ENCODE measurements at places on chromosomes 4 and X.

GRCh38 chr4:172344308-172344938, 531.2 kb downstream of the GALNTL6 start:
- no peak for DNase-seq

DNA sequence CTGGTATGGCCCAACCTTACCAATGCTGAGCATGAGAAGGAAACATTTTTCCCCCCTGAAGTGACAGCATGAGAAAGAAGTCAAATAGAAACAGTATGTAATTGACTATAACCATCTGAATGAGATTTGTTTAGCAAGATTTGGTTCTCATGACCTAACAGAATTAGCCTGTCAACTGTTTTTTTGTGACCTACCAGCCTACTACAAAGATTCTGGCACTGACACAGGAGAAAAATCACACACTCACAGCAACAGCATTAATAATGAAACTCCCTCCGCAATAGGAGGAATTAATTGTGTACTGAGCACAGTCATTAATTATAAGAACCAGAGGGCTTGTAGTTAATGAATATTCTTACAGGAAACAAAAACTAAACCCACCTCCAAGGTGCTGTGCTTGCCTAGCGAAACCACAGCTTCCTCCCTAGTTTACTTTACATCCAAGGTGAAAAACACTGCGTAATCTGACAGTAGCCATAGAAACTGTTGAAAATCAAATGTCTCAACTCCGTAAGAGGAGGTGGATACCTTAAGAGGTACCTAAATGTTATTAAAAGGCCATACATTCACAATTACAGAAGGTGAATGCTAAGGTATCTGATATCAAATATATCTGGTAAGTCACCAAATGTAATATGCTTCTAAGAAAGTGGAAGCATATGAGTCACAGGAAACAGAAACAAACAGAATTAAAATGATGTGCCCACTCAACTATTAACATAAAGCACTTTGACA, 34.9 kb downstream of the MMRN1 start:
- no peak for DNase-seq

- no peak for DNase-seq
Observed at GRCh38 chr4:121192013-121192412, 27.9 kb upstream of the TNIP3 start.

- no peak for DNase-seq
Observed at GRCh38 chr4:41044165-41044564, 170.2 kb downstream of the APBB2 start.

DNA sequence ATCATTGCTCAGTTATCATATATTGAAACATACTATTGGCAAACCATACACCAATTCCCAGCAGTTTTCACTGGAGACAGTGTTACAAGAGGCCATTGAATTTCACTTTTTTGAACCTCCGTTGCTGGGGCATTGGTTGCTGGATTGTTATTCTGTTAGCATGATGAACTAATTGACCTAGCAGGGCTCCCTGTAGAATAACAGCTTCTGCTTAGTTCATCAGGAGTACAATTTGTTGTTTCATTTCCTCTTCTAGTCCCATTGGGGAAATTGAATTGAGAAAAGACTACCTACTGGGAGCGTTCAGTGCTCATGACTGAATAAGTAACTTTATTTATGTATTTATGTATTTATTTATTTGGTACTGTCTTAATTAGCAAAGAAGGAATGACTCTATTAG, 151.6 kb downstream of the SLIT2 start:
- no peak for DNase-seq

- DNase-seq: no peak
Observed at GRCh38 chr4:13478707-13479106, 5.4 kb downstream of the RAB28 start.

- DNase-seq: no peak
Observed at GRCh38 chrX:12153741-12154140, 15.5 kb downstream of the FRMPD4 start.

GRCh38 chr4:74675673-74676279, 118.5 kb downstream of the BTC start:
- no peak for DNase-seq

DNA sequence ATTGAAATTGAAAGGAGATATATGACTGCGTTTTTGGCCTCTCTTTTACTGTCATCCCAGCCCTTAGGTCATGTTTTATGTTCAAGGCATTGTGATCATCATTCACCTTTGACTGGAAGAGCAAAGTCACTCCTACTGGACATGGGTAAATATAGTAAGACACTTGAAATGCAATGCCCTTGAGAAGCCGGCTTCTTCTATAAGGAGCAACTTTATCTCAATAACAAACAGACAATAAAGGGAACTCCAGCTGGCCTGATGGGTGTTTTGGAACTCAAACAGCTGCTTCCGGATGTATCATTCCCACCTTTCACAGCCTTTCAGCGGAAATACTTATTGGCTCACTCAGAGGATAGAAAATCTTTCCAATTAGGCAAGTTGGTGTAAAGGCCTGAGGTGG, 65.1 kb upstream of the C4orf54 start:
- DNase-seq: no peak

GRCh38 chr4:25749150-25749794, 93.6 kb downstream of the SLC34A2 start:
- DNase-seq: no peak

DNA sequence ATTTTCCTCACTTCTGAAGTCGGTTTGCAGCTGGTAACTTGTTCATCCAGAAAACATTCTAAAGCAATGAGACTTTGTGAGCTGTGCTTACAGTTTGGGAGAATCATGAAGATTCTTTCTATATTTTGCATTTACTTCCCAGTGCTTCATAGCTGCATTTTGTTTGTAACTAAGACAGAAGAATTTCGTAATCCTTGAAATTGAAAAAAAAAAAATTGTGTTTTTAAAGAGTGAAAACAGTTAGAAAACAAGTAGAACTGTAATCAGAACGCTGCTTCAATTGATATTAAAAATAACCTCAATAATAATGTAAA, 392.4 kb downstream of the UNC5C start:
- DNase-seq: no peak

DNA sequence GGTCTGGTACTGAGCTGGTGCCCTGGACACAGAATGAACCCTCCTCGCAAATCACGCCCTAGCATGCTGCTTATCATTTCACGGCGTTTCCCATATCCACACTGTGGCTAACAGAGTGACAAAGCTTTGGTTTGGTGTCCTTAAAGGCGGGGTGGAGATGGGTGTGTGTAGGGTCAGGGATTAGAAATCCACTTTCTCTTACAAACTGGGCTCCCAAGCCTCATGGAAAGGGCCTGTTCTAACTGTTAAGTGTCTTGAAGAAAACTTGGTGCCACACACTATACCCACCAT, 735 bp upstream of the CHRDL1 start:
- no peak for DNase-seq

DNA sequence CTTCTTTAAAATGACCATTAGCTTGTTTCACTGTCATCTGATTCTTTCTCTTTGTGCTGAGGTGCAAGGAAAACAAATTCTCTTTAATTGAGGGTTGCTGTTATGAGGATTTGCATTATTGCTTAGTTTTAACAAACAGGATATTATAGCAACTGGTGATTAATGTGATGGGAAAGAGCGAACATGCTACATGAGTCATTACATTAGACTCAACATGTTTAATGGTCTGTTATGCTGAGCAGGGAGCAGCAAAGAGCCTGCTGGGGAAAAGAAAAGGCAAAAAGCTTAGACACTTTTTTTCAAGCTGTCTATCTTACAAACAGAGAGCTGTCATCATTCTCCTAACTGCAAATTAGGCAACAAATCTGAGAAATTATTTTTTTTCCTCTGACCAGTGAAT, 230.5 kb upstream of the LCORL start:
- DNase-seq: no peak

GRCh38 chr4:30716681-30717207, 3.4 kb upstream of the PCDH7 start:
- no peak for DNase-seq

- no peak for DNase-seq
Observed at GRCh38 chr4:108775921-108776320, 13.1 kb upstream of the ETNPPL start.

GRCh38 chr4:185512516-185512915, 22.8 kb downstream of the PDLIM3 start:
- DNase-seq: no peak

DNA sequence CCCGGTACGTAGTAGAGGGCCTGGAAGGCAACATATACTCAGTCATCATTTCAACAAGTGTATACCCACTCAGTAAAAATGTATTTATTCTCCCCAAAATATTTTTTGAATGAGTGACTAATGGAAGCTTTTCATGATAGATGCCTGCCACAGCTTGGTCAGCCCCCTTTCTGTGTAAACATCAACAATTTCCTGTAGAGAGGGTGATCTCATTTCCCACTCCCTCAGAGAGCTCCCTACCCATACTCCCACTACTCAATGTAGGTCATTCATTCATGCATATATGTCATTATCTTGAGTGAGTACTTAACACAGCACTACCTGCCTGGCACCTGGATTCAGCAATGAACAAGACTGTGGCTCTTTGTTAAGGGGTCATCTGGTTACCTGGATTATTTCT, 81.9 kb downstream of the STK32B start:
- no peak for DNase-seq

DNA sequence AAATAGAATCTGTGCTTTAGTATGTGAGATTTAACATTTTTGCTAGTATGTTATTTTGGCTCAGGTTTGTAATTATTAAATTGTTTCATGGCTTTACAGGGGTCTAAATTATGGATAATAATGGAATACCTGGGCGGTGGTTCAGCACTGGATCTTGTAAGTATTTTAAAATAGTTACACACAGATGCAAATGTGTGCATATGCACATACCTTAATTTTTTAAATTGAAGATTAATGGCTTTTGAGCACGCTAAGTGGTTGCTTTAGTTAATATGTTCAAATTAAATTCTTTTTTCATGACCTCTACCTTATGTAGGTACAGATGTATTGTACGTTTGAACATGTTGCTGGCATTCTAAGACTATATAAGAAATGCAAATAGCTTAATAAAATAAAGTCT, 40.2 kb downstream of the STK26 start:
- no peak for DNase-seq

DNA sequence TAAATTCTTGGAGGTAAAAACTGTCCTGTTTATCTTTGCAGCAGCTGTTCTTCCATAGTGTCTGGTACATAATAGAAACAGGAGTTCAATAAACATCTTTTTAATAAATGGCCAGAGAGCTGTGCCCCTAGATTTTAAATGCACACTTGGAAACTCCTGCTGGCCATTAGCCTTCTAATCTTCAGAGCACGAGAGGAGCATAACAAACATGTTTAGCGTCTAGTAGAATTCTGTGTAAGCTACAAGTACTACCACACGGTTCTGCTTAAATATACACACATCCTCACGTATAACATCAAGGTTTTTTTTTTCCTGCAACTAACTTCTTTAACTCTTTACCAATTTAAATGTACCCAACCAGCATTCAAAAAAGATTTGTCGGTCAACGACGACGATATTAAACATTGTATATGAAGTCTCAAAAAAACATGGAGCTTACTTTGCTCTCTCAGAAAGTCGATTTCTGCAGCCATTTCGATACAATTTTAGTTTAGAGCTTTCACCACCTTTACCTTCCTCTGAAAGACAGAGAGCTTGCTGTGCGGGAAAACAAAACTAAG, 628 bp downstream of the SCLT1 start:
- no peak for DNase-seq

- DNase-seq: no peak
Observed at GRCh38 chr4:2040391-2041238, 18.5 kb upstream of the NAT8L start.

DNA sequence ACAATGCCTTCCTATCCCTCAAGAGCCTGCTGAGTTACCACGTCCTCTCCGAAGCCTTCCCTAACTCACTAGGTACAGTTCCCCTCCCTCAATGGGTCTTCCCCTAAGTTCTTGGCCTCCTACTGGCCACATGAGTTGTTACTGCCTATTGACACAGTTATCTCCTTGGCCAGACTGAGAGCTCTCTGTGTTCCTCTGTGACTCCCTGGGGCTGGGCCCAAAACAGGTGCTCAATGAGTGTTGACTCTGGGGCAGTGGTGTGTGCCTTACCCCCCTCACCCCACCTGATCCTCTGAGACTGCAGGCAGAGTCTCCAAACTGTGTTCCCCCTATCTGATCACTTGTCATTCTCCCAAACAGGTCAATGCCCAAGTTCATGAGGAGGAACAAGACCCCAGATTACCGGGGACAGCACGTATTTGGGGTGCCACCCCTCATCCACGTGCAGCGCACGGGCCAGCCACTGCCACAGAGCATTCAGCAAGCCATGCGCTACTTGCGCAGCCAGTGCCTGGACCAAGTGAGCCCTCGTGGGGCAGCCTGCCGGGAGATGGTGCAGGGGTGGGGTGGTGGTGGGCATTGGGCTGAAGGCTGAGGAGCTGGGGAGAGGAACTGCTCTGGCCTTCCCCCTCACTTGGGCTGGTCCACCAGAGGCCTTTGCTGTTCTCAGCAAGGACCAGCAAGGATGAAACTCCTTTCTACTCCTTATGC, 72.6 kb downstream of the STARD8 start:
- no peak for DNase-seq

DNA sequence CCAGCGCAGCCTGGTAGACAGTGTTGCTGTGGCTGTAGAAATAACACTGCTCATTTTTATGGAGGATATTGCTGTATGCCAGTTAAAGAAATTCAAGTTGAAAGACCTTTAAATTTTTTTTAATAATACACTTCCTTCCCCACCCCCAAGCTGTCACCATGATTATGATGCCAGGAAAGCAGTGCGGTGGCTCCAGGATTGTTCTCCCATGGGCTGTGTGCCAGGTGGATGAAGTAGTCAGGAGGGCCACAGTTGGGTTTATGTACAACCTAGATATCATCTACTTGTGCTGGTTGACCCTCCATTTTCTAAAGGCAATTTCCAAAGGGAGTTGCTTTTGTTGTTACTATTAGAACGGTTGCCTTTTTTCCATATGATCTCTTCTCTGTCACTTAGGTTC, 136.6 kb downstream of the AFF1 start:
- no peak for DNase-seq

DNA sequence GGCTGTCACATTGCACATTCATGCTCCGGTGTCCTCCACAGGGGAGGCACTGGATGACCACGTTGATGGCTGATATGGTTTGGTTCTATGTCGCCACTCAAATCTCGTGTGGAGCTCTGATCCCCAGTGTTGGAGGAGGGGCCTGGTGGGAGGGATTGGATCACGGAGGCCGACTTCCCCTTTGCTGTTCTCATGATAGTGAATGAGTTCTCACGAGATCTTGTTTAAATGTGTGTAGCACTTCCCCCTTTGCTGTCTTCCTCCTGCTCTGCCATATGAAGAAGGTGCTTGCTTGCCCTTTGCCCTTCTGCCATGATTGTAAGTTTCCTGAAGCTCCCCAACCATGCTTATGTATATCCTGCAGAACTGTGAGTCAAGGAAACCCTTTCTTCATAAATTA, 22.3 kb upstream of the NAT8L start:
- DNase-seq: no peak

- DNase-seq: no peak
Observed at GRCh38 chr4:8820178-8821102, 51.2 kb downstream of the HMX1 start.

GRCh38 chrX:120207009-120207605, 43.5 kb upstream of the ZBTB33 start:
- no peak for DNase-seq

DNA sequence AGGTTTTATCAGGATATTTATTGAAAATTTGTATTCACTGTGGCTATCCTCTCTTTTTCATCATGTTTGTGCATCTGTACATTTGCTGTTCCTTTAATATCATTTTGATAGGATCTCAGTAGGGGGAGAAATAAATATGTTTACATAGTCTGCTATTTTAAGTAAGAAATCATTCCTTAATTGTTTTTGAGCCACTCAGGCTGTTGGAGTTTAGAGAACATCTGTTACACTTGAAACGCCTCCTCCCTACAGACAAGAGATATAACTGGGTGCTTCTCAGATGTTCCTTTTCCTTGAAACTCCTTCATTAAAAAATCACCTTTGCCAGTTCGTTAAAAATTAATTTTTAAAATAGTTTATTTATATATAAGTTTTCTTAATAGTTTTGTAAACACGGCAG, 59.4 kb downstream of the QRFPR start:
- DNase-seq: no peak

All from activated T-helper 1 cell treated with Interleukin-2 at 50 U/mL for 16 hours (primary cell).